Stimulated activated CD8-positive, alpha-beta memory T cell treated with anti-CD3 and anti-CD28 coated beads, Interleukin-15, amount 100 ng/mL, for 1 hour (primary cell): ENCODE measurements at places on chromosomes 13 and 19.

- DNase-seq: no peak
Observed at GRCh38 chr19:40754611-40755247, 3.7 kb downstream of the SNRPA start.

GRCh38 chr19:18496167-18496979, 25.5 kb downstream of the ELL start:
- DNase-seq: no peak

DNA sequence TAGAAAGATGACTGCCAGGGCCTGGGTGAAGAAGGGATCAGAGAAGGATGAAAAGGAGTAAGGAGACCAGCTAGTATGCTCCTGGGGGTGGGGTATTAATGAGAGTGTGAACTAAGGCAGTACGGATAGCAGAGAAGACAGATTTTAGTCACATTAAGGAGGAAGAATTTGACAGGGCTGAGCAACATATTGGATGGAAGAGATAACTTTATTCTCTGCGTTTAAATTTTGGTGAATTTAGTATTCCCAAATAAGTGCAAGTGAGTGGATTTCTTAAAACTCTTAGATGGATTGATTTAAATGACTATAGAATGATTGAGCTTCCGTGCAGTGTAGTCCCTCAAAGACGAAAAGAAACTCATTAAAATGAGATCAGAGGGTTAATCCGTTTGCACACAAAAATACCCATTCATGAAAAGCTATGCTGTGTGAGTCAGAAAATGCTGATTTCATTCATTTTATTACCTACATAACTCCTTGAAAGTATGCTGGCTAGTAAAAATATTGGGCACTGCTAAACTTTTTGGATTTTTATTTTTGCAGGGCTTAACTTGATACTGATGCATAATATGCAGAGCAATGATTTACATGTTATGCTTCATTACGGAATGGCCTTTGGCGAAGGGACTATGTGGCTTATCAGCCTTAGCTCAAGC, 54.1 kb downstream of the WDFY2 start:
- DNase-seq: no peak

DNA sequence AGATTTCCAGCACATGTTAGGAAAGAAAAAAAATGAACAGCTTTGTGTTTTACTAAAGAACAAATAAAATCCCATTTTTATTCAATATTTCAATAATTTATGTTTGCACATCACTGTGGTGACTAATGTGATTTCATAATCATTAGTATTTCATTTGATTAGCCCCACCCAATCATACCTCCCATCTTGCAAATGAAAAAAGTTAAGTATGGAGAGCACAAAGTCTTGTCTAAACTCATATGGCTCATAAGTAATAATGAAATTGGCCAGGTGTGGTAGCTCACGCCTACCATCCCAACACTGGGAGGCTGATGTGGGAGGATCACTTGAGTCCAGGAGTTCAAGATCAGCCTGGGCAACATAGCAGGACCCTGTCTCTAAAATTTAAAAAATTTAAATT, 3.8 kb downstream of the ZNF490 start:
- DNase-seq: no peak

DNA sequence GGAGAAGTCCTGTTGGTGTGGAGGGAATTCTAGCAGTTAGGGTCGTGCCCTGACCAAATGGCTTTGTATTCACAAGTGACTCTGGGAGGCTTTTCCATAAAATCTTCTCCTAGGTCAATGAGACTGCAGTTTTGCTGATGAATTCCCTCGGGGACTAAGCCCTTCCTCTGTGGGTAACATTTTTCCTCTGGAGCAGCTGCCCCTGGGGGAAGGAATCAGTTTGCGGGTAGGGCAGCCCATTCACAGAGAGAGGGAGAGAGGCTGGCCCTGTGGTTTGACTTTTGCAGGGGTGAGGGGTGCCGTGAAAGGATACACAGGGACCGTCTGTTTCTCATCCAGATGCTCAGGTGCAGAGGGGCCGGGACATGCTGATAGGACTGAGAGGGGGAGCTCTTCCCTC, 67.3 kb downstream of the ERICH6B start:
- DNase-seq: no peak

DNA sequence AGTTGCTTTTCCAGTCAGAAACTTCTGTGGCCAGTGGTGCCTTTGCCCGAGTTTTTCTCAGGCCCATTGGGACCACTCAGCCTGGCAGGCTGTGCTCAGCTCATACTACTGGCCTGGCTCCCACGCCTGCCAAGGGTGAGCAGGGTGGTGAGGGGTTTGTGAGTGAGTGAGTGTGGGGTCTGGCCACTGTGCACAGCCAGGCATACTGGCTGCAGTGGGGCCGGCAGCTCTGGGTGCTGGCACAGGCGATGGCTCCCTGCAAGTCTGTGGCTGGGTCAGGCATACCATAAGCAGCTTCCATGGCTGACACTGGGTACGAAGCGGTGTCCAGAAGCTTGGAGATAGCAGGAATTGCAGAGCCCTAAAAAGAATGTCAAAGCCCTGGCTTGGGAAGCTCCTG, 161.0 kb downstream of the SLITRK6 start:
- DNase-seq: no peak

GRCh38 chr19:49567861-49568441, 12.4 kb downstream of the NOSIP start:
- no peak for DNase-seq

DNA sequence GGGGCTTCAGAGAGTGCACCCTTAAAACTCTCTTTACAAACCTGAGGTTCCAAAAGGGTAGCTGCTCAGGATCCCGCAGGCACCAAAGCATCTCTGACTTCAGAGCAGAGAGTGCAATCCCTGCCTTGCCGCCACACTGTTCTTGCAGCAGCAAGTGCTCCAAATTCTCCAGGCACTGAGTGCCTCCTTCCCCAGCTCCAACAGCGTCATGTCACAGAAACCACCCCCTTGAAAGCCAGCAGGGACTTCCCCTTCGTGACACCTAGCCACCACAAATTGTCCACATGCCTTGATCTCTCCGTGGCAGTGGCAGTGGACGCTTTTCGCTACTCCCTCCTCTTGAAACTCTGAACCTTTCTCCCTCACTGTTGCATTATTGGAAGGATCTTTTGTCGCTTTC, 39.9 kb downstream of the MBNL2 start:
- DNase-seq: no peak

DNA sequence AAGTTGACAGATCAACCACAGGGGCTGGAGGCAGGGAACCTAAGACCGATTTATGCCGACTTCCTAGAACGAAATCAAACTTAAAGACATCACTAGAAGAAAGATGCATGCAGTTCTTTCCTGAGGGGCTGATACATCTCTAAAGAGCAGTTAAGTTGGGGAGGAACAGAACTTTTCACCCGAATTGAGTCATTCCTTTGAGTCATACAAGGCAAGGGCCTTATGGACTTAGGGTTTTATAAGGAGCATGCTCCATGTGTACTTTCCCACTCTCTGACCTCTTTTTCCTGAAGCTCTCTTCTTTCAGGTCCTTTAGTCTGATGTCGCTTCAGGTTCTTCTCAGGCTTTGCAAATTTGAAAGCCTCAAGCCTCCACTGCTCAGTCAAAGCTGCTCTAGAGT, 7.9 kb upstream of the FBXL3 start:
- DNase-seq: no peak

- DNase-seq: no peak
Observed at GRCh38 chr19:1992759-1993260, 22.7 kb downstream of the BTBD2 start.

GRCh38 chr13:32917504-32917903, 98.7 kb upstream of the KL start:
- no peak for DNase-seq

DNA sequence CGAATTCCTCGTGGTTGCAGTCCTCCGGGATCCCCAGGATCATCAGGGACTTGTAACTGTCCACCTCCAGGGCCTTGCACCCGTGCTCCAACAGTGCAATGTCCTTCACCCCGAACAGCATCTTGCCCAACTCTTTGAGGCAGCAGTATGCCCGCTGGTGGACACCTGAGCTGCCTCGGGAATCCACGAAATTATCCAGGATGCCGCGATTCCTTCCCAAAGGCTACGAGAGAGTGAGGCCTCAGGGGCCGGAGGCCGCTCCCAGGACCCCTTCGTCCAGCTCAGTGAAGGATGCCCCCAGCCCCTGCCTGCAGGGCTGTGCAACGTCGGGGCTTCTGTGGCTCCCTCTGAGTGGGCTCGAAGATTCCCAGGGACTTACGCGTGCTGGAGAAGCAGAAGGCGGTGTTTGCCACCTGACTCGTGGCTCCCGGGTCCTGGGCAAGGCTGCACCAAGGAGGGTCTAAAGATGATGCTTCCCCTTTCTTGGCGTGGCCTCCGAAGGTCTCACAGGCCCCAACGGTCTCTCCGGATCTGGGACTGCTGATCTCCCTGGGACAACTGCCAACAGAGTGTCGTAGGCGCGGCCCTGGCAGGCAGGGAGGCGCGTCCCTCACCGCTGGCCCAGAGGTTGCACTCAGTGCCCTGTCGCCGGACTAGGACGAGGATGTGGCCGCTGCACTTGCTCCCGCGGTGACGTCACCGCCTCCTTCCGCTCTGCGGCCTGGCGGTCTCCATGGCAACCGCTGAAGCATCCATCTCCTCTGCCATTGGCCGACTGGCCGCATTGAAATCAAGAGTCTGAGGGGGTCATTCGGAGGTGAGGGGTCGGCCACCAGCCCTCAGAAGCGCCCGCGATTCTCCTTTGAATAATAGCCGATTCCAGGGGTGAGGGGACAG, at the start of gene PNMA8C:
Gene PNMA8C, minus strand, starts transcription at position 698 of the 897 bp plus-strand sequence. Its CDS starts 577 bp downstream, at position 121.
- no peak for DNase-seq
